Left renal pelvis (tissue), 4 donors: ENCODE measurements at places on chromosomes 6 and 20. TPM values are rescaled to one million over a fixed set of nuclear protein-coding genes. Genes with fewer than 3 reads are reported as not detected.

DNA sequence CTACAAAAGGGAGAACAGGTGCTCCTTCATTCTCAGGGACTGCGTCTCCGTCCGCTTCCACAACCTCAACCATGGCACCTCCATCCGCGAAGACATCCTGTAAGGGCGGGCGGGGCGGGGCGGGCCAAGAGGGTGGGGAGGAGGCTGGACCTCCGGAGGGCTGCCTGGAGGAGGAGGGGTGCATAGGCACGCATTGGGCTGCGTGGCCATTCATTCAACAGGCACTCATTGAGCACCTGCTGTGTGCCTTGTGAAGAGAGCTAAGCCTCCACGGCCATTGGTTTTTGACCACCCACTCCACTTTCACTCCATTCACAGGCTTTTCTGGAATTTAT, 435 bp downstream of the ZSWIM3 start:
- DNase-seq: no peak

DNA sequence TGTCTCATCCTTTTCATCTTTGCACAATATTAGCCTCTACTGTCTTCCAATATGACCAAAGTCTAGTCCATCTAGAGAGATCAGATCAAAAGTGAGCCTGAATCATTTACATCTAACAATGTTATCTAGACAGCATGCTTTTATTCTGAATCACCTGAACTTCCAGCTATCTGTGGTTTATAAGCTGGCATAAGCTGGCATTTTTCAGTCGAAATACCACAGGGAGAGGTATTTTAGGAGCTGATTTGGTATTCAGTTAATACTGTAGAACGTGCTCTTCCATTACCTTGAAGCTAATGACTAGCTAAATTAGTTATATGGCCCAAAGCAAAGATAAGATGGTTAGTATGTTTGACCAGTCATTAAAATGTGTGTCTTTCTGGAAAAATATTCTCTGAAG, 188.3 kb upstream of the AGPAT4 start:
- no peak for DNase-seq

DNA sequence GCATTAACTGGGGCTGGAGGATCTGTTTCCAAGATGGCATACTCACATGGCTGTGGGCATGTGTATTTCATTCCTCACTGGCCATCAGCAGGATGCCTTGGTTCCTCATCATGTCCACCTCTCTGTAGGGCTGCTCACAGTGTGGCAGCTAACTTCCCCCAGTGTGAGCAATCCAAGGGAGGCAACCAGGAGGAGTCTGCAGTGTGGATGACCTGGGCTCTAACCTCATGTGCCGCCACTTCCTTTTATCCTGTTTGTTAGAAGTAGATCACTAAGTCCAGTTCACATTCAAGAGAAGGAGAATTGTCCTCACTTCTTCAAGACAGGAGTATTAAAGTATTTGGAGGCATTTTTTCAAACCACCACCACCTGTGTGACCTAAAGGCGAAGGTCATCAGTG, 54.4 kb downstream of the MTHFD1L start:
- DNase-seq: no peak

DNA sequence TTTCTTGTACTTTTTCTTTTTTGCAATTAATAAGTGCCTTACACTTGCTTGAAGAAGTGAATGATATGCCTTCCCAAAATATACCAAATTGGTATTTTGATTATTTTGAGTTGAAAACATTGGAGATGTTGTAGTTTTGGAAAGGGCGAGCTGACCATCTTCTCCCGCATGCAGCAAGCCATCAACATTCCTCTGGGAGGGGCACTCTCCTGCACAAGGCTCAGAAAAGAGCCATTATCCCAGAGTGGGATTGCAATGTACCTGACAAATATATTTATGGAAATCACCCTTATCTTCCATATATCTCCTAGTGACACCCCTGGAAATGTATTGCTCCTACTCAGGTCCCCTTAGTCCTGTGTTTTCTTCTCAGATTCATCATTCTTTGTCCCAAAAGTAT, 22.8 kb upstream of the PNRC1 start:
- DNase-seq: no peak

GRCh38 chr20:24770628-24771541, 178.2 kb upstream of the CST7 start:
- DNase-seq: no peak

DNA sequence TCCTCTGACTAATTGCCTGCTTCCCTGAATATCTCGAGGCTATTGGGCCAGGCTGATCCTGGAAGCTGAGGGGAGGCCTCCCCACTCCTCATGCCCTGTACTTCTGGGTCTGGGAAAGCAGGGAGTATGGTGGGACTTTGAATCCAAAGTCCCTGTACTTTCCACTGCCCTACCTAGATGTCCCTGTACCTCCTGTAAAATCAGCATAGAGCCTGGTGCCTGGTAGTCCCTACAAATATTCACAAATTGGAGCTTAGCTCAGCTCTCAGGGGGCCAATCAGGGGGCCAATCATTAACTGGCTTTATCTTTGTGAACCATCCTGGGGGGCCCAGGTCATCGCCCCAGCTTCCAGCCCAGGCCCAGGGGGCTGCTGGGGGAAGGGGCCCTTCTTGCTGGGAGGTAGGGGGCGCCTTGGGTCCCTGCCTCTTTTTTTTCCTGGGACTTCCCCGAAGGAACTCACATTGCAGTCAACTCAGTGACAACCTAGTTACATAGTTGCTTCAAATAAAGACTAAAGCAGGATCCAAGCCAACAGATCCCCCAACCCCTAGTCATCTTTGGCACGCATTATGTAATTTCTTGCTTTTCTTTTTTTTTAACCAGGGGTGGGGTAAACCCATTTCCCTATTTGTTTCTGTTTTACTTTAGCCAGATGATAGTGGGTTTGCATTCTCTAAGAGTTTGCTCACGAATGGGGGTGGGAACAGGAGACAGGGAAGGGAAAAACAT, 6.9 kb upstream of the VEGFA start:
- no peak for DNase-seq

DNA sequence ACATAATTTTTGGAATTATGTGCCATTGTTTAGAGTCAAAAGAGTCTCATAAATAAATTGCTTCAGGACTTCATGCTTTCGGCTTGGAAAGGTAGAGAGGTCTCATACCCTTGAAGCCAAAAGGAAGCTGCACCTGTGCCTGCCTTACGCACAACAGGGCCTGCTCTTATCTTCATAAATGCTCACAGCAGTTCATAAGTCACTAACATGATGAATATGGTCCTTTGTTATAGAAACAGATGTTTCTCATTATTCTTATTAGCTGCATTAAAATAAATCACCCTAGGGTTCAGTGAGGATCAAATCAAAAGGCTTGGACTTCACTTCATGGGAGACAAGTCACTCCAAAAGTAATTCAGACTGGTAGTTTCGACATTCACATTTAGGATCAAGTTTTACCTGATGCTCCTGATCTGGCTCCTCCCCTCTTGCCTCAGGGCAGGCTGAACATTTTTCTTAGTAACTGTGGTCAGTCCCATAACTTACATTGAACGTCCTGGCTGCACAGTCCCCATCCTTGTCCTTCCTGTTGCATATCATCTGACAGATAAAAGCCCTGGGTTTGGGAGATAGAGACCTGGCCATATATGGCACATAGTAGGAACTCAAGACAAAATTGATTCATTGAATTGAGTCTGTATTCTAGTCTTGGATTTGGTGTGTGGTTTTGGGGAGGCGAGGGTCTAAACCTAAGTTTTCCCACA, 20.7 kb upstream of the SH3BGRL2 start:
- no peak for DNase-seq

DNA sequence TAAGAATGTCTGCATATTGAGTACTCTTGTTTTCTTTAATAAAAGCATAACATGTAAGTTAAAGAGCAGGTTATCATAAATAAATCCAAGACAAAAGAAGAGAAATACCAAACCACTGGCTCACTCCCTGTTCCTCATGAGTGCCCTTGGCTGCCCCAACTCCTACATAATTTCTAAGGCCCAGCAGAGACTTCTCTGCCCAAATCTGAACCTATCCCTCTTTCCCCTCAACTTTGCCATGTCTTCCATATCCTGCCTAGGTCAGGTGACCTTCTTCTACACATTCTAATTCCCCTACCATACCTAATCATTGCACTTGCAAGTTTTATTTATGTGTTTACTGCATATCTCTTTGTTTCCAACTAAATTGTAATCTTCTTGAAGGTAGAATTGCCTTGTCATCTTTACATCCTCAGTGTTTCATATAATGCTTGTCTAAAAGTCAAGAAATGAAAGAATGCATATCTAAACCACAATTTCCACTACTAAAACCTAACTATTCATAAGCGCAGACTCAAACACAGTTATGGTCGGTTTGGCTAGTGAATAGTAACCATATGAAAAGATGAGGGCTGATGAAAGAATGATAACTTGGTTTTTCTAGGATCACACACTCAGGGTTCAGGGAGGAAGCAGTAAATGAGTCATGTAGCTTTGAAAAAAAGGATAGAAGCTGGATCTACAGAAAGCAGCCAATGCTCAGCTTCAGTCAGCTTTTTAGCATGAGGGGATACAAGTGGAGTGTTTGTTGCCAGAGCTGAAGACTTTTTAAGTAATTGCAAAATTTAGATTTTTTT, 53.3 kb upstream of the EYA4 start:
- DNase-seq: no peak

GRCh38 chr6:168867247-168868102, 386.2 kb downstream of the THBS2 start:
- DNase-seq: no peak

DNA sequence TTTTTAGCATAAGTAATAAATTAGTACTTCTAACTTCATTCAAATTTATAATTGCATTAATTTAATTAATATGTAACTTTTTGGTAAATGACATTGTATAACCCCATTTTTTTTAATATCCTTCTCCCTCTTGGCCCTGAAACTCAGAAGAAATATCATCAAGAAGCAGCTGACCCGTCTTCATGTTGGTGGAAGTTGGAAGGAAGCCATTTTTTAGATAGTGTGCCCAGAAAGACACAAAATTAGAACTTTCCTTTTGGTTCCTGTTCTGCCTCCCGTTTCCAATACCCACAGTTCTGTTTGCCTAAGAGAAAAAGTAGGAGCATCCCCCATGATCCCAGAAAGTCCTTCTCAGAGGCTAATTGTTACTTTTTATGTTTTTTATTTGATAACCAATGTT, 65.5 kb downstream of the PLCB4 start:
- DNase-seq: no peak

DNA sequence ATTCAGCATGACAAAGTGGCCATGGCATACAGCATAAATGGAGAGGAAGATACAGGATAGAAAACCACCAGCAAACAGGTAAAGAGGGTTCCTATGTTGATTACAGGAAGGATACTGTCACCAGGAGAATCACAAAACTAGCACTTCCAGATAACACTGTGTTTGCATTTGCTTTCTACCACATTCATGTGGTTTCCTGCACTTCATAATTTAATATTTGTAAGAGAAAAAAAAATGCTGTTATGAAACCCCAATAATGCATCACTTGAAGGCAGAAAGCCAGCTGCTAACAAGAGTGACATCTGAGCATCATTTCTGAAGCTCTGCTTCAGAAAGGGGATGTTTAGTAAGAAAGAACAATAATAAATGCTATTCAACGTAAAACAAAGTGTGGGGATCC, 106.6 kb downstream of the ATXN1 start:
- DNase-seq: no peak

DNA sequence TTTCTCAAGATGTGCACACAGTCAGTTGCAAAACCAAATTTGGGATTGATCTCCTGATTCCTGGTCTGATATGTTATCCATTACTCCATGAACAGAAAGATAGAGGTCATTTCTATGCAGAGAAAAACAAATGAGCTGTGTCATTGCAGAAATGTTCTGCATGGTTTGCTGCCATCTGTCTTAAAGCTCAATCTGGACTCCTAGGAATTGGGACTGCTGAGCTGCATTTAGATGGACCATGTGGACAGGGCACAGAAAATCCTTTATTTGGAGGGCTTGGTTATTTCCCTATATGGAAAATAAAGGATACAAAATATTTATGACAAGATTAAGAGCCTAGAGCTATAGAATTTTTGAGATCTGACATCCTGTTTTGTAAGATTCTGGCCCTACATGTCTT, 91.3 kb downstream of the ADGRB3 start:
- DNase-seq: no peak

DNA sequence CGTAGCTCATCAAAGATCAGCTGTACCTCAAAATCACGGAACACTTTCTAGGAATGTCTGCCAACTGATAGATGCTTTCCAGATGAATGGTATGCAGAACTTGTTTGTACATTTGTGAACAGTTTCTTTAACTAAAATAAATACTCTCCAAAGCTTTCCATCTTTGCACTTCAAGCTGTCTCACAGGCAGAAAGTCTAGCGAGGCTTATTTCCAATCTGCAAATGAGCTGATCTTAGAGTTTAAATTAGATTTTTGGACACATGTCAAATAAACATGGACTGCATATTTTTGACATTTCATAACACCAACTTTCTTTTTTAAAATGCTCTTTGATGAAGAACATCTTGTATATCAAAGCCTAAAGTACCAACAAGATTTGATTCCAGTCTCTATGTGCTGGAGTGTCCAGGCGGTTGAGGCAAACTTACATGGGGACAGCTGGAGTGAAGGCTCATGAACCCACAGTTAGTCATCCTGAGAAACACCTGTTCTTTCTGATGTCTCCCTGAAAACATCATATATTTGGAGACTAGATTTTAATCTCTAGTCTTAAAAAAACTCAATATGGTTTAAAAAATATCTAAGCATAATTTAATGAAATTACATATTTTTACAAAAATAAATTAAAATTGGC, 268.6 kb upstream of the AGPAT4 start:
- no peak for DNase-seq

DNA sequence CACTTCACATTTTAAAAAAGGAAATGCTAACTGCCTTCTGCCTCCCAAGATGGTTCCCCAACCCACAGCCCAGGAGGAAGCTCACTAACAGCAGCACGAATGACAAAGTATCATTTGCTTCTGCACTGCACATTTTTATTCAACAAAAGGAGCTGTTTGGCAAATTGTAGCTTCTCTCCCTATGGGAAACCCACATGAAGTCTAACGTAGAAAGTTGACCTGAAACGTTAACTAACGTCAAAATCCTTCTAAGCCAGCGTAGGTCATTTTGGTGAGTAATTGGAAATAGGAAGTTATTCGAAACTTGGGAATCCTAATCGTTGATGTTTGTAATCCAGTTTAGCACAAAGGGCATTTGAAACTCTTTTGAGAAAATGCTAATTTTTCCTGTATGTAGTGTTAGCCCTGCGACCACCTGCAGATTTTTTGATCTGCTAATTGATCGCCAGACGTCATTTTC, 2.9 kb downstream of the SALL4 start:
- no peak for DNase-seq

The PTCHD4 gene
- 1.7 TPM for polyA plus RNA-seq

The FNDC11 gene
- polyA plus RNA-seq: 1.2 TPM
